HL-60 (cell line): ENCODE measurements at places on chromosomes 12 and 14.

DNA sequence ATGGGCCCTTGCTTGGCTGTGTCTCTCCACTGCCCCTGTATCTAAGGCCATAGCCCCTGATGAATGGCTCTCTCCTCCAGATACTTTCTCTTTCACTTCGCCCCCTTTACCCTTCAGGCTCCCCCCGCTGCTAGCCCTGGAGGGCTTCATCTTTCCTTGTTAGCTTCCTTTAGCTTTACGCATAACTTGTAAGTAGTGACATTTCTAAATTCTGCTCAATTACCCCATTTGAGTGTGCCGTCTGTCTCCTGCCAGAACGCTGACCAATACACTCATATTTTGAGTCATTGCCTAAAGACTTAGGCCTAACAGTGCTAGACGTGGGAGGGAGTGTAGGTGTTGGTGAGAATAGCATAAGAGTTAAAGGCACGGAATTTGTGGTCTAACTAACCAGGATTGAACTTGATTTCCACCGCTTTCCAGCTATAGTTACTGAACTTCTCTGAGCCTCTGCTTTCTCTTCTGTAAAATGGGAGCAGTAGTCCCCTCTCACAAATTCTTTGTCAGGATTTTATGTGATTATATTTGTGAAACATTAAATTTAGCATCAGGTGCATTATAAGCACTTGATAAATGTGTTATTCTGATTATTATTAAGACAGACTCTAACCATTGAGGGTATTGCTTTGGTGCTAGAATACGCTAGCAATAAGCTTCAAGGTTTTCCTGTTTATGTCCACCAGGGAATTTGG is 129.3 kb downstream of the ZFP36L1 start:
- no peak for DNase-seq

GRCh38 chr14:44989497-44990440 is 27.8 kb downstream of the TOGARAM1 start:
- peak; percentile 22 for DNase-seq

DNA sequence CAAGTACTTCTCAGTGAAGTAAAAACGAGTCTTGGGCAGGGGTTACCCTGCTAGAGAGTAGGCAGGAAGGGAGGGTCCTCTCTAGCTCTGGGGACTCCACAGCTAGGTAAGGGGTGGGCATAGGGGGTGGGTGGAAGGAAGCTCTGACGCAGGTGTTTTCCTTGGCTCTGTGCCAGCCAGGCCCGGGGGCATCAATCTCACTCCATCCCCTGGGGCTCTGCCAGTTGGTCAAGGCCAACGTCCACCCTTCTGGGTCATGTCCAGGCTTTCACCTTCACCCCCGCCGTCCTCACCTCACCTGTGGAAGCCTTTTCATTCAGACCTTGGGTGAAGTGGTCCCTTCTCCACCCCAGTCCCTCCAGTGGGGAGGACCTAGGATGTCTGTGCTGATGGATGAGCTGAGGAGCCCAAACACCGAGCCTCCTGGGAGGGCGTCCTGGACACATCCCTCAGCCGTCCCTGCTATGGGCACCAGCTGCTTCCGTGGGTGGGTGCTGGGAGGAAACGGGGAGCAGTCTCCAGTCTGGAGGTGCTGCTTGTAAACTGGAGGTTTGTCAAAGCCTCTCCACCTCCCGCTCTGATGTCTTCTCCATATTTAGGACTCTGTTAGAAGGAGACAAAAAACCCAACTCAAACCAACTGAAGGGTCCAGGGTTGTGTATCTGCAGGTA is 71.5 kb upstream of the SFSWAP start:
- DNase-seq = no peak

DNA sequence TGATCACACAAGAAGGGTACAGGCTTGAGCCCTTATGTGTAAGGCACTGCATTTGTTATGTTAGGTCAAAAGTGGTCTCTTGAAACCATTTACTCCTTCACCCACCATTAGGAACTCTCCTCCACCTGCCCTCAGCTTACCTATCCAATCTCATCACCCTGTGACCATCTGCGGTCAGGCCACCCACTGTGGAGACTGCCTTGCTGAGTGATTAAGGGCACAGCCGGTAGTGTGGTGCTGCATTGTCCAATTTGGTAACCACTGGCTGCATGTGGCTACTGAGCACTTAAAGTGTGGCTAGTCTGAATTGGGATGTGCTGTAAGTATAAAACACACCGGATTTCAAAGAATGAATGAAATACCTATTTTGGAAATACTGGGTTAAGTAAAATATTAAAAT is 177.1 kb upstream of the PARP11 start:
- DNase-seq = no peak

DNA sequence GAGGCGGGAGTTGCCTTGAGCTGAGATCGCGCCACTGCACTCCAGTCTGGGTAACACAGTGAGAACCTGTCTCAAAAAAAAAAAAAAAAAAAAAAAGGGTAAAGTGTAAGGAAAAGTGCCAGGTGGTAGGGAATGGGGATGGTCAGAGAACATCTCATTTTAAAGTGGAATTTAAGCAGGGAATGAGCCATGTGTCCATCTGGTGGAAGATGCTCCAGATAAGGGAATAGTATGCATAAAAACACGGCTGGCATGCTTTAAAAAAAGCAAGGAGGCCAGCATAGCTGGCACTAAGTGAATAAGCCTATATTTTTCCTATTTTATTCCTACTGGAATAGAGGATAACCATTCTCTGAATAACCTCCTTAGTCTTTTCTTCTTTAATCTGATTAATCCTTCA is 33.7 kb downstream of the FAM186A start:
- no peak for DNase-seq

DNA sequence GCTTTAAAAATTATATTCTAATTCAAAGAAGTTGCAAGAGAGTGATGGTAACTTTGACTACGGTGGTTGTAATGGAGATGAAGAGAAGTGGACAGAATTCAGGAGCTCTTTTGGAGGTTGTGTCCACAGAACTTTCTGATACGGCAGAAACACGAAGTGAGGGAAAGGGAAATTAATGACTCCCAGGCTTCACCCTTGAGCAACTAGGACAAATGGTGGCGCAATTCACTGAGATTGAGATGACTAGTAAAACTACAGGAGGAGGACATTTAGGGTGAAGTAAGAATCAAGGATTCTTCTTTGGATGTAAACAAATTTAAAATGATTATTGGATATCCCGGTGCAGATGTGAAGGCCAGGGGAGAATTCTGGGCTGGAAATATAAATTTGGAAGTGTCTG is 212.6 kb downstream of the PTPRO start:
- peak; percentile 55 for DNase-seq

DNA sequence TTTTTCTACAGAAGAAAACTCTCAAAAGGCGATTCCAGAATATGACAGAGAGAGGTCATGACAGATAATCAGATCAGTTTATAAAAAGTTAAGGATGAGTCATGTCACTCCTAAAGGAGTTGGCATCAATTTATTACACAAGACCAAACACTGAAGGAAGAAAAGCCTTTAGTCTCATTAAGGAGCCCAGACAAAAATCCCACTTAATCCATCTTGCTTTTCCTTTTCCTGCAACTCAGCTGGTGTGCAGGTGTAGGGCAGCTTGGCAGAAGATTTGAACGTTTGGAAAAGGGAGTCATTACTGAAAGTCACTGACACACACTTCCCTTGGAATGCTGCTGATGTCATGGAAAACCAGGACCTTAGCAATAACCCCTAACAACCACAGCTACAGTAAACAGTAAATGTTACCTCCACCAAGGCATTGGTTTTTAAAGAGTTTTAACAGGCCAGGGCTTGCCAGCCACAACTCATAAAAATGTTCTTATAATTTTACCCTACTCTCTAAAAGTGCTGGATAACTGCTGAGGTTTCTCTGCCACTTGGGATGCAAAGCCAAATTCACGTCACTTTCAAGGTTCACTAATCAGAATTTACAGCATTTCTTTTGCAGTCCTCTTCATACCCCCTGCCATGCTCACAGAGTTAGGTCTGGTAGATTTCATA is 320.6 kb downstream of the RAD51B start:
- DNase-seq = no peak

GRCh38 chr14:64703395-64704142 is 655 bp upstream of the PLEKHG3 start:
- no peak for DNase-seq

- no peak for DNase-seq
These were observed 6.8 kb upstream of the SLC24A4 start for GRCh38 chr14:92316176-92316575.

DNA sequence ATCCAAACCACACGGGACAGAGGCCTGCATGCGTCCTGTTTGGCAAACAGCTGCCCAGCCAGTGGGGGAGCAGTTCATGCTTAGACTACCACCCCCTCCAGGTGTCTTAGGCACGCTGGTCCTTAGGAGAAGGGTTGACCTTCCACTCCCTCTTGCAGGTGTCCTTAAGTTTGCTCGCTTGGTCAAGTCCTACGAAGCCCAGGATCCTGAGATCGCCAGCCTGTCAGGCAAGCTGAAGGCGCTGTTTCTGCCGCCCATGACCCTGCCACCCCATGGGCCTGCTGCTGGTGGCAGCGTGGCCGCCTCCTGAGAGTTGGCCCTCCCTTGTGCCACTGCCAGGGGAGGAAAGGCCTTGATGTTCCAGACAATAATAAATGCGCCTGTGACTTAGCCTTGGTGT is 1.8 kb downstream of the C12orf57 start:
- no peak for DNase-seq

- DNase-seq = no peak
These were observed 272.4 kb upstream of the NPAS3 start for GRCh38 chr14:32666308-32666707.

DNA sequence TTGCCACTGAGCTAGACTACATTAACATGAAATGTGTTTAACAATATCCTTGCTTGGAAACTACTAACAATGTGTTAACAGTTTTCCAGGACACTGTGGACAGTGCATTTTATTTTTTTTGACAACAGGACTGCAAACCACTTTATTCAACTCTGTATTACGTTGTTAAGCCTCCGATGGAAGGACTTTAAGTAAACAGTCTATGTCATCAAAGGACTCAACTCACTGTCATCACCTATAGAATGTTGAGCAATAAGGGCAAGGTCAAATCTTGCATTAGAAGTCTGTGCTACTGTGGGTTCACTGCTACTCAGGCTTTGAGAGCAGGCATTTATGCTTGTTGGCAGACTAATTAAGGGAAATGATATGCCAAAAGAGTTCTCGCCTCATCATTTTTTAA is 483.7 kb downstream of the FLRT2 start:
- DNase-seq = no peak

DNA sequence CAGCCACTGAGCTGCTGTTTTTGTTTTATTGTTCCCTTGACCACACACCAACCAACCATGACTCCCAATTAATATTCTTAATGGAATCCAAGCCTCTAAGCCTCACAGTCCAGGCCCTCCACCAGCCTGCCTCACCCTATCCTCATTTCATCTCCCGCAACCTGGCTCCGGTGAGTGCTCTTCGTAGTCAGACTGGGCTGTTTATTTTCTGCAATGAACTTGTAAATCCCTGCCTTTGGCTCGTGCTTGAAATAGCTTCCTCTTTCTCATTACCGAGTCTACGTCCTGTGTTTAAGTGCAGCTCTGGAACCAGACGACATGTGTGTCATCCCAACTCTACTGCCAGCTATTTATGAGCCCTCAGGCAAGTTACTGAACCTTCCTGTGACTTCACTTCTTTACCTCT is 12.4 kb upstream of the ETFBKMT start:
- DNase-seq = no peak

- peak; percentile 70 for DNase-seq
These were observed 4.1 kb upstream of the IGF1 start for GRCh38 chr12:102484428-102484958.

- no peak for DNase-seq
These were observed 334.8 kb upstream of the TMPO start for GRCh38 chr12:98180603-98181002.

DNA sequence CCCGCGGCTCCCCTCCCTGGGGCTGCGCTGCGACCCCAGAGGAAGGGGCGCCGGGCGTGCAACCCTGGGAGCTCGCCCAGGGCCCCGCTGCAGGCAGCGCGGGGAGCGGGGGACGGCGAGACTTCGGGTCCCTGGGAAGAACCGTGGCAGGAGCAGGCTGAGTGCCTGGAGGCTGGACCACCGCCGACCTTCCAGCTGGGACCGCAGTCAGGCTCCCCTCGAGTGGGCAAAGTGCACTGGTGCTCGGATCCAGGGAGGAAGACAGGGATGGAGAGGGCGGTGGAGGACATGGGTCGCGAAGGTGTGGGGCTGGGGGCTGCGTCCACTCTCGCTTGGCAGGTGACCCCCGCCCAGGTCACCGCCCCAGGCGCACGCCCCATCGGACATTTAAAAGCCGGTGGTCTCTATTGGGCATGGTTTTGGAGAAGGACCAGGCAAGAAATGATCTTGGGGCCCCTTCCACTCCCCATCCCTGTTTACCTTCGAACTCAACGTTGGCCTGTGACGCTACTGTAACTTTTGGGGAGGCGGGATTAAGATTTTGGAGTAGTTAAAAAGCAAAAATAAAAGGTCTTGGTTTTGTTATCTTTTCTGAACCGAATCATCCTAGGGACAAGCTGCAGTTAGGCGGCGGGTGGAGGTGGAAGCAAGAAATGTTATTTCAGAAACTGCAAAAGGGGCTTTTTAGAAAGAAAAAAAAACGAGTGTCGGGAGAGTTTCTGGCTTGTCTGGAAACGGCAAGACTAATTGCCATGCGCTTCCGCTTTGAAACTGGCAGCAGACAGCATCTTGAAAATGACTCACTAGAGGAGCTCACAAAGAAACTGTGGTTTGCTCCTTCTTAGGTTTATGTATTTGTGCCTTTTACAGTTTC is 1.0 kb downstream of the ELK3 start:
- DNase-seq = peak; percentile 61

DNA sequence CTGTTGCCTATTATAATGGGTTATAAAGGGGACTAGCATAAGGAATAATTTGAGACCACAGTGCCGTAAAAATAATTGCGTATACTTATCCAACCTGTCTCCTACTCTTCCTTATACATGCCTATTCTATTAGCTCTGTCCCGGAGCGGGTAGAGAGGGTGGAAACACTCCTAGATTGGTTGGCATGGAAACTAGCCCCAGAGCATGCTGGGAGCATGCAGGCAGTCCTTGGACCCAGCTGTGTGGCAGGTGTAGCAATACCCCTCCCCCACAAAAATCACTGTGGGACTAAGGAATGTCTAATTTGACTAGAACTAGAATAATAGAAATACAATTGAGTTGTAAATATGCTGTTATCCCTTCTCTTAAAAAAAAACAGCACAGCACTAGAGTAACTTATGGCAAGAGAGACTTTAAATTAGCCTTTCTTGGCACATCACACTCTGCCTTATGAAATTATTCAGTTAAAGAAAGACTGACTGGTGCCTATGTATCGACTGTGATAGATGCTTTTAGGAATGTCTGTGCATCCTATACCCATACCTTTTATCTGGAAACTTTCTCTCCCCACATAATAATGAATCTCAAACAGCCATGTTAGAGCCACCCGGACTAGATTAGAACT is 244.0 kb upstream of the DAAM1 start:
- DNase-seq = no peak

- DNase-seq = no peak
These were observed 14.2 kb upstream of the SLC38A4 start for GRCh38 chr12:46839964-46840363.

DNA sequence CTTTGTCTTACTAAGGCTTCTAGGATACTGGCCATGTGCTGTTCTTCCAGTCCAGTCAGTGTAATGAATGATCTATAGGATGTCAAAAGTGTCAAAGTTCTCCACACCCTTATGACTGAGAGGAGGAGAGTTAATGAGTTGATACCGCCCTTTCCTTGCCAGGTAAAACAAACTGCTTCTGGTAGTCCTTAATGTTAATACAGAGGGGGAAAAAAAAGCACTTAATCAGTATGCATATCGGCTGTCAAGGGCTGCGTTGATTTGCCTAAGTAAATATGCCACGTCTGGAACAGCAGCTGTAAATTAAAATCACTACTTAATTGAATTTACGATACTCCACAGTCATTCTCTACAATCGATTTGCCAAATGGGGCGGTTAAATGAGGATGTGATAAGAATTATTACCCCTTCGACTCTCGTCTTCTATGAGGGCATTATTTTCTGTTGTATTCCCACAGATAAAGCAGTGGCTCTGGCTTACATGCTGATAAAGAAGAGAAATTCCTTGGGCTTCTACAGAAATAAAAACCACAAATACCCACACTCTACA is 416.0 kb downstream of the KCNH5 start:
- no peak for DNase-seq
